ENCODE measurements at places on chromosomes 3 and 15.

DNA sequence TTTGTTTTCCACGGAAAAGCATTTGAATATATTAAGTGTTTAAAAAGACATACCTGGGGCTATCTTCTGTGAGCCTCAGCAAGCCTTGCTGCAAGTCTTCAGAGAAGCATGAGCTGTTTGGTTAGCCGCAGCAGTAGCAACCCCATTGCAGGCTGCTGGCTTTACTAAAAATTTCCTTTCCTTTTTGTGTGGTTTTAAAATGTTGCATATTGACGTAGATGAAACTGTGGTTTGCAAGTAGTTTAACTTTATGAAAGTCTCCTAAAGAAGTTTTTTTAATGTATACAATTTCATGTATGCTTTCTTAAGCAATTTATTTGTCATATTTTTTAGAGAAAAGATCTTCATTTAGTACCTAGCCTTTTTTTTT is at the start of gene GPR171:
Gene GPR171 (minus strand): TSS at position 166 of the 370 bp plus-strand sequence. CDS start 3,830 bp downstream, outside the sequence.
- no peak for DNase-seq

GRCh38 chr3:183815563-183815940 is 9.8 kb downstream of the MAP6D1 start:
- no peak for DNase-seq

DNA sequence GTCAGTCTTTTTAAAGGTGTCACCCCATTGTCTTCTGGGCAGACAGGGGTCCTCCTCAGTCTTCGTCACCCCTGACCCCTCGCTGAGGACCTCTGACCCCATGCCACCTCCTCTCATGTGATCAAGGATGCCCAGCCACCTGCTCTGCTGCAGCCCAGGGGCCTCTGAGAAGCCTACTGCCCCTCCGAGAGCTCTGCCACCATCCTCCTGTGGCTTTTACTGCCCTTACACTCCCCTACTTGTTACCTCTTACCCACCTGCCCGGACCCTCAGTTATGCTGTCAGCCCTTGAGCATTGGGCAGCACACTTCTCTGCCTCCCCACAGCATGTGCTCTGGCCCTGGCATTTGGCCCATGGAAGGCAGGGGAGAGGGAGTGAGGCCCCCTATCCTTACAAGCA is 123.2 kb downstream of the LRRK1 start:
- no peak for DNase-seq

GRCh38 chr3:97712919-97713318 is 51.6 kb upstream of the ARL6 start:
- peak; percentile 40 for DNase-seq

DNA sequence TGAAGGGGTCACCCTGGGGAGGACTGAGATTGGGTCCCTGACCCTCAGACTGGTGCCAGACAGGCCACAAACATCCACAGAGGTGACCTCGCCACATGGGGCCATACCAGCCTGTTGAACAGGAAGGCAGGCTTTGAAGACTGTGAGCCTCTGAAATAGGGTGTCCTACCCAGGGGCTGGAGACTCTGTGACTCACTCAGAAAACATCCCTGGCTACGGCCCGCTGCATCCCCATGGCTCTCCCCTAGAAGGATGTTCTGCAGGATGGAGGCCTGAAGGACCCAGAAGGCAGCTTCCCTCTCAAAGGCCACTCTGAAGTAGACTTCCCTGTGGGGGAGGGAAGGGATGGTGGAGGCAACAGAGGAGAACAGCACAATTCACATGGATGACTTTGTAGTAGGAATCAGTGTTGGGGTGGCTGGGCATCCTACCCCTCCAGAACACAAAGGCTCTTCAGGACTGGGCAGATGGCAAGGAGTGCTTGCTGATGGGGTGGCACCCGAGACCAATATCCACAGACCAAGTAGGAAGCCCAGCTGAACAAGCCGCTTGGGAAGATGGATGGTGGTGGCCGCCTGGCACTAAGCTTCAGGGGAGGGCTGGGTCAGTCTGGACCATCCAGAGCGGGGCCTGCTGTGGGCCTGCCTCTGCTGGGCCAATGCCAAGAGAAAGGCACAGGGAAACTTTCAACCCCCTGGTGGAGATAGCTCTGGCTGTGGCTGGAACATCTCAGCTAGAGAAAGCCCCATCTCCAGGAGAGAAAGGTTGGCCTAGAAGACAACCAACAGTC is 37.6 kb upstream of the DUSP7 start:
- DNase-seq: no peak

- no peak for DNase-seq
These were observed 660 bp downstream of the ZNF106 start for GRCh38 chr15:42490291-42490670.

GRCh38 chr3:8298021-8298954 is 203.3 kb upstream of the LMCD1 start:
- DNase-seq: no peak

DNA sequence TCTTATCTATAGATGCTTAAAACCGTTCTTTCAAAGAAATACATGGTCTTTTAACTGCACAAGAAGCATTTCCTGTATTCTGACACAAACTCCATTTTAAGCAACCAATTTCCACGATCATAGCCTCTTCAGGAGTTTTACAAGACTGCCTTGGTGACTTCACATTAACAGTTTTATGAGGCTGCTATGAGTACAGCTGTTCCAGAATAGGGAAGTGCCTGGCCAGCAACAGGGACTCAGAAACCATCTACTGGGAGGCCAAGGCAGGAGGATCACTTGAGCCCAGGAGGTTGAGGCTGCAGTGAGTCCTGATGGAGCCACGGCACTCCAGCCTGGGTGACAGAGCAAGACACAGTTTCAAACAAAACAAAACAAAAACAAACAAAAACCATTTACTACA is 78.4 kb downstream of the B3GNT5 start:
- DNase-seq: no peak

- peak; percentile 29 for DNase-seq
These were observed 11.9 kb upstream of the SRP14 start for GRCh38 chr15:40050788-40051470.

DNA sequence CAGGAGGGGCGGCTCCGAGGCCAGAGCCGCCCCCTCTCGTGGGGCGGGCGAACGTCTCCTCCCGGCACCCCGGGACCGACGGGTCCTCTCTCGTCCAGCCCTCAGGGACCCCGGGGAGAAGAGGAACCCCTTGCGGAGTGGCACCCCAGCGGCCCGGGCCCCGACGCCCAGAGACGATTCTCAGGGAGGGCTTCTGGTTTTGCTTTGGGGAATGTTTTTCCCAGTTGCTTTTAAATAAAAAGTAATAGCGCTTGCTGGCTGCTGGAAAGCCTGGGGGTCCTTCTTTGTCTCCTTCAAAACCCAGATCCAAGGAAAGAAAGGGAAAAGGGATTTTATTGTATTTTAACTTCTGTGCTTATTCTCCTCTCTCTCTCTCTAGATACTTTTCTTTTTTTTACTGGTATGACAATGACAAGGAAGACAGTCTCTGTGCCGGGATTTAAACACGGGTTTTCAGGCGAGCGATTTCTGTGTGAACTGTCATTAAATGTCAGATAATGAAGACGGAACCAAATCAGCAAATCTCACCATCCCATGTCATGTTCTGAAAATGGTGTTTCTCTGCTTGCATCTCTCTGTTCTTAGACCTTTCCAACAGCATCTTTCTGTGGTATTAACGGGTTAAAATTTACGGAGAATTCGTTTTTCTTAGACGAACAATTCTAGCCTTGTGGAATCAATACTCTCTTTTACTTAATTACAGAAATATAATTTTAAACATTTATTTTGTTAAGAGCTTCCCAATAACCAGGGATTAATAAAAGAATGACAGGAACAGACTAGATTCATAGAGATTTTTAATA is 530 bp upstream of the PCOLCE2 start:
- DNase-seq: no peak

DNA sequence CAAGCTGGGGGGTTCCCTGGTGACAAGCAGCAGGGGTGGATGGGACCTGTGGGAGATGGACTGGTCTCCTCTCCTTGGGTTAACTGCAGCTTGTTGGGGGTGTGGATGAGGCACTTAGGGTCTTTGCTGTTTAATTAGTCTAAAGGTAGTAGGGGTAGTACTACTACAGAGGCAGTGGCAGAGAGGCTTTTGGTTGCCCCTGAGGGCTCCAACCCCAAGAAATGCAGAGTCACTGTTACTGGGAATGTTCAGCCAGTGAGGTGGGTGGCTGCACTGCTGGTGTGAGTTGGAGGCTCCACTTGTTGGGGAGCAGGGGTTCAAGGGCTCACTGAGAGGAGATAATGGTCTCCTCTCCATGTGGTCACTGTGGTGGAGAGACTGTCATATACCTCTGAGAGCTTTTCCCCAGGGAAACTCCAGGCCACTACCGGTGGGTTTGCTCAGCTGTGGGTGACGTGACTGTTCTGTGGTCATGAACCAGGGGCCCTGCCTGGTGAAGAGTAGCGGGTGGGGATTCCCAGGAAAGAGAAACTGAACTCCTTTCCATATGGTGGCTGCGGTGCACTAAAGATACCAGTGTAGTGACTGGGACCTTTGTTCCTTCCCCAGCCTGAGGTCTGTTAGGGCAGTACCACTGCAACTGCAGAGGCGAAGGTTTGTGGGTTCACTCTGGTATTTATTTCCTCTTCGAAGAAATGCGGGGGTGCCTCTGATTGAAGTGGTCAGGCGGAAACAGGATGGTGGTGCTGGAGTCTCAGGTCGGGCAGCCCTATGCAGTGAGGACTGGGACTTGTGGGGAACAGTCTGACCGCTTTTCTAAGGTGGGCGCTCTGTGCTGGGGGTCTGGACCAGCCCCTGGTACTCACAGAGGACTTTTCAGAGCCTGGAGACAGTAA is 68.9 kb upstream of the TNFSF10 start:
- DNase-seq: no peak

DNA sequence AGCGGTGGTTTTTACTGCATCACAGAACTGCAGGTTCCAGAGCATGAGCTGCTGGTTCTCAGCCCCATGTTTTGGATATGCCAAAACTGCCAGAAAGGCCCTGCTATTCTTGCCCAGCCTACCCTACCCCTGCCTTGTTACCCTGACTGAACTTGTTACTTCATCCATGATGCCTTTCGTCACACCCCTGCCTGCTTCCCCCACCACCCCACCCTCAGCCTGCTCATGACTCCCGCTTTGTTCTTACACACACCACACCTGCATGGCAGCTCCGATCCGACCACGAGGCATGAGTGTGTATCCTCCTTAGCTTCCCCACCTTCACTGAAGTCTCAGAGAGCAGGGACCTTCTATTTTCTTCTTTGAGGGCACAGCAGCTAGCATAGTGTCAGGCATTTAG is 5.1 kb upstream of the TM4SF1 start:
- no peak for DNase-seq

DNA sequence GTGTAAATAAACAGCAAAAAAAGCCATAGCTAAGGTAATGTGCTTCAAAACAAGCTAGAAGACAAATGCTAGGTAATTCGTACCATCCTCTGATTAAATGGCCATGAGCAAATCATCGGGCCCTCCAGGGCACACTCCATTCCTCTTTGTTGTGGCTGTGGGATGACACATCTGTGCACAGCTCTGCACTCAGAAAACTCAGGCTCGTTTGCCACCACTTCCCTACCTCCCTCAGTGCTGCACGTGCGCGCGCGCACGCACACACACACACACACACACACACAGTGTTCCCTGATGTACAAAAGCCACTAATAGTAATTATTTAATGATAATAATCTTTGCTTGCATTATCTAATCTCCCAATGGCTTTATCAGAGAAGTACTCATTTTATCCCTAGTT is 336.6 kb downstream of the FEZF2 start:
- DNase-seq: peak; percentile 46

- no peak for DNase-seq
These were observed 48.8 kb upstream of the PSMD6 start for GRCh38 chr3:64072126-64072525.

All from retina (tissue), 1 donor.